ENCODE measurements at places on chromosomes 12 and 14.

- DNase-seq: no peak
Observed at GRCh38 chr14:95297832-95298231, 21.9 kb downstream of the CLMN start.

DNA sequence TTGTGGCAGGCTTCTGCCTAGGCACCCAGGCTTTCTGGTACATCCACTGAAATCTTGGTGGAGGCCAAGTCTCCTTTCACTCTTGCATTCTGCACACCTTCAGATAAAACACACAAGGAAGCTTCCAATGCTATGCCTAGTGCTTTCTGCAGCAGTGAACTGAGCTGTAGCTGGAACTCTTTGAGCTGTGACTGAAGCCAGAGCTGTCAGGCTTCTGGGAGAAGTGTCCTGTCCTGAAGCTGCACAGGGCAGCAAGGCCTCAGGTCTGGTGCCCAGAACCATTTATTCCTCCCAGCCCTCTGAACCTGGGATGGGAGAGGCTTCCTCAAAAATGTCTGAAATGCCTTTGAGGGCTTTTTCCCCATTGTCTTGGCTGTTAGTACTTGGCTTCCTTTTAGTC, 941.7 kb downstream of the LRFN5 start:
- DNase-seq: no peak

GRCh38 chr14:54727929-54728328, 161.0 kb downstream of the SAMD4A start:
- DNase-seq: peak; percentile 60

- no peak for DNase-seq
Observed at GRCh38 chr12:40614923-40615322, 77.3 kb upstream of the CNTN1 start.

GRCh38 chr14:56244138-56244789, 126.1 kb downstream of the PELI2 start:
- peak; percentile 75 for DNase-seq

DNA sequence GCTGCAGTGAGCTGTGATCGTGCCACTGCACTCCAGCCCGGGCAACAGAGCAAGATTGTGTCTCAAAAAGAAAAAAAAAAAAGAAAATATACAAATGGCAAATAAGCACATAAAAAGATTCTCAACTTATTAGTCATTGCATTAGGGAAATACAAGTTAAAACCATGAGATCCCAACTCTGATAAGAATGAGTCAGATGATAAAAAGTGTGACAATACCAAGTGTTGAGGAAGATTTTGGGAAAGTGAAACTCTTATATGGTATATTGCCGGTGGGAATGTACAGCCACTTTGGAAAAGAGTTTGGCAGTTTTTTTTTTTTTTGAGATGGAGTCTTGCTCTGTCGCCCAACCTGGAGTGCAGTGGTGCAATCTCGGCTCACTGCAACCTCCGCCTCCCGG, 7.6 kb upstream of the PRPF40B start:
- no peak for DNase-seq

DNA sequence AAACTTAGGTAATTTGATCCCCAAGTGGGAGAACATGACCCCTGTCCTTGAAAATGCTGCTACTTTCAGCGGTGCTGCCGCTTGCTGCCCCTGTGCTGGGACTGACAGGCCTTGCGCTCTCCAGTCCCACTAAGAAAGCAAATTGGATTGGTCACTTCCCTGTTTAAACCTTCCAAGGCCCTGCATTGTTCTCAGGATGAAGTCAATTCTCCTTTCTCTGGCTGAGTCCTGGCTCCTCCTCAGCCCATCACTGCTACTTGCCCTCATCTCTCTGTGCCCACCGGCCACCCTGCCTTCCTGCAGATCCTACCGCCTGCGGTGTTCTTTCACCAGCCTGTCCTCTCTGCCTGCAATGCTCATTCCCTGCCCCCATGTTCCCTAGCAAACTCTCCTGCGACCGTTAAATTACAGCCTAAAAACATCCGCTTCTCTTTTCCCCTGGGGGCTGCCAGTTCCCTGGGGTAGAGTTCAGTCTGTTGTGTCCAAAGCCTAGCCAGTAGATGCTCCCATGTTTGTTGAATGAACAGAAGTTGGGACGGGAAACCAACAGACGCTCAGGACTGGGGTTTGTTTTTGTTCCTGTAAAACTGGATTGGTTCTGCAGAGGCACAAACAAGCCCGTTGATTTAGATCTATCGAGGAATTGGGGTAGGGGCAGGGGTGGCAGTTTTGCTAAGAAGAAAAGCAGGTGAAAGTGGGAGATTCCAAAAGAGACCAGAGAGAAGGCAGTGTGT, 127.3 kb upstream of the HIF1A start:
- no peak for DNase-seq

GRCh38 chr12:66066137-66066928, 64.2 kb downstream of the LLPH start:
- DNase-seq: no peak

- DNase-seq: no peak
Observed at GRCh38 chr14:92538412-92538985, 24.9 kb downstream of the RIN3 start.

DNA sequence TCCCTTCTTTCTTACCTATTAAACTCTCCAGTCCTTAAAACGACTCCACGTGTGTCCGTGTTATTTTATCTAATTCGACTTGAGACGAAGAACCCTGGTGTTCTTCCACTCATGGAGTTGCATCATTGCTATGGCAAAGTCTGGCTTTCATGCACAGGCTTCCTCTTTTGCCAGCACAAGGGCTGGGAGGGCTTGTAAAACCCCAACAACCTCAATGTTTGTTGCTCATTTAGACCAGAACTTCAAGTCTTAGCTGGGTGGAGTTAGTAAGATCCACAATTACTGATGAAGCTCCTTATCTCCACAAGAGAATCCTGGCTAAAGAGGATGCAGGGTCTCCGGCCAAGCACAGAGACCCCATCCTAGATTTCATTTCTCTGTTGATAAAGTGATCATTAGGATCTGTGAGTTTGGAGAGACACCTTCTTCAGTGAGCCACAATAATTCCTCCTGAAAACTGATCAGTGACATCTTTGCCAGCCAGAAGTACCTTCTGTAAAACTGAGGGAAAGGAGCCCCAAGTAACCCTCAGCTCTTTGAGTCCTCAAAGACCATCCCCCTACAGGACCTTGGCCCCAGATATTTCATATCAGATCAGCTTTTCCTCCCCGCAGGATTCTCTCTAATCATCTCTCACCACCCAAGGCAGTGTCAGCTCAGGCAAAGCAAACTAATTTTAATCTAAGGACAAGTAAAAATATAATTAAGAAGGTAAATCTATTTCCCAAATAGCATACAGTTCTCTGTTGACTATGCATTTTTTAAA, 514.6 kb downstream of the FUT8 start:
- no peak for DNase-seq
